Fibroblast of lung (primary cell): ENCODE measurements at places on chromosomes 7 and 10. TPM values are rescaled to one million over a fixed set of nuclear protein-coding genes. Genes with fewer than 3 reads are reported as not detected.

- DNase-seq = peak; percentile 58
These were observed 16.2 kb upstream of the DNAJB6 start for GRCh38 chr7:157320608-157320980.

GRCh38 chr7:13849163-13849892 lies 140.1 kb downstream of the ETV1 start:
- DNase-seq = no peak

DNA sequence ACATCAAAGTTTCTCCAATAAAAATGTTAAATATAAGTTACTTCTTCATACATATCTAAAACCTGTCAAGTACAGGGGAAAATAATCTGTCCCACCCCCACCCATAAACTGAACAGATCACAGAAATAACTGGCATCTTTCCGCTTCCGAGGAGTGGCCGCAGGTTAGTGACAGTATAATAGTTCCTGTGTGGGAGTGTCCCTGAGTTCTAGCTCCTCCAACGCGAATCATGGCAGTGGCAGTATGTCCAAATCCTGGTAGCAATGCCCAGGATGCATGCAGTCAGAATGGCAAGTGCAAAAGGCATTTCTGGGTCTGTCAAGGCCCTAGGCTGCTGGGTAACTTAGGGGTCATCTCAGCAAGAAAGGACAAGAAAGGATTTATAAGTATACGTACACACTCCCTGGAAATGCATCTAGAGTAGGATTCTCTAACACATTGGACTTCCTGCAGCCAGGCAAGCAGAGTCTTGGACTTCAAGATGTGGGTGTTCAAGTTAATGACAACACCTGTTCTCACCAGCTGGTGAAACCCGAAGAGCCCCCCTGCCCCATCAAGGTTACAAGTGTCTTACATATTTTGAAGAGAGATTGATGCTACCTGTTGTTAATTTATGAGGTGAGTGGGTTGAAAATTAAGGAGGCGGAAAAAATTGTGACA lies 94.4 kb upstream of the COL1A2 start:
- DNase-seq = no peak

The VSTM4 gene
- polyA plus RNA-seq = 4.5 and 27.9 TPM in 2 replicates

GRCh38 chr10:17199351-17199804 lies 2.1 kb downstream of the TRDMT1 start:
- DNase-seq = peak; percentile 67

GRCh38 chr10:69516316-69516715 lies 56.9 kb downstream of the NEUROG3 start:
- no peak for DNase-seq

GRCh38 chr7:113800826-113801225 lies 118.0 kb downstream of the PPP1R3A start:
- DNase-seq = no peak

DNA sequence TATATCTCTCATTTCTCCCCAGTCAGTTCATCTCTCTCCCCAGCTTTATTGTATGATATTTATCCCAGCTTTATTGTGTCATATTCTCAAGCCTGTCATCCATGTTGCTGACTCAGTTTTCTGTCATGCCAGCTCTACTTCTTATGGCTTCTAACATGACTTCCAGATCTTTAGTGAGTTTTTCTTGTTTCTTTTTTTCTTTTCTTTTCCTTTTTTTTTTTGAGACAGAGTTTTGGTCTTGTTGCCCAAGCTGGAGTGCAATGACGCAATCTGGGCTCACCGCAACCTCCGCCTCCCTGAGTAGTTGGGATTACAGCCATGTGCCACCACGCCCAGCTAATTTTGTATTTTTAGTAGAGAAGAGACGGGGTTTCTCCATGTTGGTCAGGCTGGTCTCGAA lies 28.7 kb upstream of the CALU start:
- no peak for DNase-seq
